Neural progenitor cell (in vitro differentiated cells): ENCODE measurements at places on chromosomes 2 and 18.

DNA sequence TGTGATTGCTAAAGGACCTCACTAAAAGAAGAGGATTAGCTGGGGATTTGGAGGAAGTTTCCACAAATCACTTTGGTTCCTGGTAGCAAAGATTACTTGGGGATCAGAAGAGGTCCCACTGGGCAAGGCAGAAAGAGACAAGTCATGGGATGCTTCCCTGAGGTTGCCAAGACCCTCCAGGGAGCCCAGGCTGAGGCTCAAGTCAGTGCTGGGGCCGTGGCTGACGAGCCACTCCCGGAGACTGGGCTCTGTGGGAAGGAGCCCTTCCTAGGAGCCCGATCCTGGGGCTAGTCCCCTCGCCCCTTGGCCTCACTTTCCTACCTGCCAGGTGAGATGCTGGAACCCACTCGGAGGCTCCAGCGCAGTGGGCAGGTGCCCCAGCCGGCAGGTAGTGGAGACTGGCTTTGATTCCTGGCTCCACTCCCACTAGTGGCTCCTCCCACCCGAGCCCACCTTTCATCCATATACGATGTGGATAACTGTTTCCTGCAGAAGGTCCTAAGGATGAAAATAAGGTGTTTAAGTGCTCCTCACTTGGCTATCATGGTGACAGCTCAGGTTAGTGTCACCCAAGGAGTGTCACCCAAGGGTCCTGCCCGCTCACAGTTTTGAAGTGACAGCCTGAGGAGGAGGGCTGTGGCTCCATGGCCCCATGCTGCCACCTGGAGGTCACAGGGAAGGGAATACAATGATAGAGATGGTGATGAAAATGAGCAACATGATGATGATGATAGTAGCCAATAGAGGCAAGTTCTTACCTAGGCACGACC is 100.5 kb downstream of the CAPN13 start:
- peak; percentile 74 for DNase-seq

- peak; percentile 48 for DNase-seq
These were observed 4.7 kb upstream of the ZNF516 start for GRCh38 chr18:76499637-76500340.

DNA sequence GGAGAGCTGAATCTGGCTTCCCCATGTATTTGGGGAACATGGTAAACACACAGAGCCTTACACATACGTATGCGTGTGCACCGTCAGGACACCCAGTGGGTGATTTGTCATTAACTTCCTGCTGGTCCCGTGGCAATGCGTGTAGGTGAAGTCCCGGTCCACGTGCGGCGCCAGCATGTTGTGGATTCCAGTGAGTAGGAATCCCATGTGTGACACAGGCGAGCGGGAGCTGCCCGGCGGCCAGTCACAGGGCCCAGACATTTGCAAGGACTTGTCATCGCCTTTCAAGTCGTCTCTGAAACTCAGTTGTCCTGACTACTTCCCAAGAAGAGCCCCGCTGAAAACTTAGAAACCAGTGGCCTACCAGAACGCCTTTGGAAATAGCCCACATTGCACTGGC is 102.0 kb downstream of the RNF144A start:
- DNase-seq: no peak

DNA sequence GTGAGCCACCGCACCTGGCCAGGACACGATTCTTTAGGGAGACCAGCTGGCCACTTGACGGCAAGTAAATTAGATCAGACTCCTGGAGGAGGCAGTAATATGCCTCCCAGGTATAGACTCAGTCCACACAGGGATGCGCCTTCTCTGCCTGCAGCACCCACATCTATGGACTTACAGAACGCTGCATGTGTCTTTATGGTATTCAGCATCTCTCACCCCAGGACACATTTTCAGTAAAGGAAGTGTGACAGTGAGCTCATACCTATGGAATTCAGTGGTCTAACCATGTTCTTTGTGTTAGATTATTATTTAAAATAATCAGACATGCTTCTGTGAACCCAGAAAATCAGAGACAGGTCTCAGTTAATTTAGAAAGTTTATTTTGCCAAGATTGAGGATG is 5.9 kb upstream of the NARS1 start:
- DNase-seq: no peak

DNA sequence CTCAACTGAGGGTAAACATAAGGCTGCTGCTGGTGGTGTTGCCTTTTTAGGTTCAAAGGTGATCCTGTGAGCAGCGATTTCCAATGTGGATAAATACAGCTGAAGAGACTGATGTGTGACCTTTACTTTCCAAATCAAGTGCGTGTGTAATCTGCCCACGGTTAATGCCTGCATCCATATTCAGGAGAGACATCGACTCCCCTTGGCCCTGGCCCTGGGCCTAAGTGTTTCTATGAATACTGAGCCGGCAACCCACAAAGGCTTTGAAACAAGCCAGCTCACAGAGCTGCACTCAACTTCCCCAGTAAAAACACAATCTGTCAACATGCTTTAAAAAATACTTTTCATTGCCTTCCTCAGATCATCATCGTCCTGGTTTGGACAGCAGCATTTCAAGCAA is 1026.6 kb downstream of the TMEM182 start:
- peak; percentile 18 for DNase-seq

- no peak for DNase-seq
These were observed 18.0 kb upstream of the ACKR3 start for GRCh38 chr2:236551471-236552211.

DNA sequence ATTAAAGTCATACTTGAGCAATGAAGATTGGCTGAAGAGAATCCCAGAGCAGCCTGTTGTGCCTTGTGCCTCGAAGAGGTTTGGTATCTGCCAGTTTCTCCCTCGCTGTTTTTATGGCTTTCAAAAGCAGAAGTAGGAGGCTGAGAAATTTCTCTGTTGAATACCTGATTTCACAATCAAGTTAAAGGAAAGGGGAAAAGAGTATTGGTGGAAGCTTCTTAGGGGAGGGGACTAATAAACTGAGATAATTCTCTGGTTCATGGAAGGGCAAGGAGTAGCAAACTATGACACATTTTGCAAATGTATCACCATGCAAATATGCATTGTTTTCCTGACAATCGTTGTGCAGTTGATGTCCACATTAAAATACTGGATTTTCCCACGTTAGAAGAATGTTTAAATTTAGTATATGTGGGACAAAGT is at the start of gene IL1B:
Gene IL1B (minus strand): TSS at position 85 of the 423 bp plus-strand sequence. CDS start 550 bp downstream, outside the sequence.
- no peak for DNase-seq

DNA sequence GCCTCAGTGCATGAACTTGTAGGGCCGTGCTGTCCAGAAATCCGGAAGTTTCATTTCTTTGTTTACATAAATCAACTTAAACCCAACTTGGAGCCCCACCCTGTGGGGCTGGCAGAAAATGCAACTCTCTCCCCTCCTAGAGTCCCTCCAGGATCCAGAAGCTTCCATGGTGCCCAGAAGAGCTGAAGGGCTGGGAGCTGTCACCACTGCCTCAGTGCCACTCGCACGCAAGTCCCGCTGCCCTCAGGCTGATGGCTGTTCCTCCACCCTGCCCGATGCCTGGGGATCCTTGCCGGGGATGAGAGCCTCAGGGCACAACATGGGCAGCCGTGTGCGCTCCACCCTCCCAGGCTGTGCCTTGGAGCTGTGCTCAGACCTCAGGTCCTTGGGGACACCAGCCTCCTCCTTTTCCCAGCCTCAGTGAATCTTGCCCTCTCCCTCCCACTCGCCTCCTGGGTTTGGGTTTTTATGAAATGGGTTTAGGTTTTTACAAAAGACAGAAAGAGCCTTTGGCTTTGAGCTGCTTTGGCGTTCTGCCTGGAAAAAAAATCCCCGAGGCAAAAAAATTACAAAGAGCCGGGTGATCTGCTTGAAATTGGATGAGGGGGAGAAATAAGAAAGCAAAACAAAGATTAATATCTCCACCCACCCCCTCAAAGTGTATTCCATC is 155.2 kb downstream of the TWIST2 start:
- DNase-seq: no peak

- DNase-seq: peak; percentile 61
These were observed 48.5 kb upstream of the LOXHD1 start for GRCh38 chr18:46705521-46705920.

- no peak for DNase-seq
These were observed 289.6 kb downstream of the GALNT13 start for GRCh38 chr2:154161286-154161685.
